ENCODE measurements at places on chromosomes 12 and 14.

DNA sequence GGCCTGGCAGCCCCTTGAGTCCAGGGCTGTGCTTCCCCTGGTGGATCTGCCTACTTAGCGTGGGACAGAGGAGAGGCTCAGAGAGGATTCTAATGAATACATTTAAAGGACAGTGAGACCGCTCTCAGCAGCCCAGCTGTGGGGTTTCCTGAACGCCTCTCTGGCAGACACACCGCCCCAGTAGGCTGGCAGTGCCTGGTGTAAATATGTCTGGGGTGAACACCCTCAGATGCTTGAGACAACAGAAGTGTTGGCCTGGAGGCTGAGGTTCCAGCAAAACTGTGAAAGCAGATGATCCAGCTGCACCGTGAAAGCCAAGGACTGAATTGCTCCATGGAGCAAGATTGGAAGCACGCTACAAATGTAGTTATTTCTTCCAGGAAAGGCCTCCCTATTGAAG is 55.1 kb downstream of the LRRC74A start:
- no peak for DNase-seq

DNA sequence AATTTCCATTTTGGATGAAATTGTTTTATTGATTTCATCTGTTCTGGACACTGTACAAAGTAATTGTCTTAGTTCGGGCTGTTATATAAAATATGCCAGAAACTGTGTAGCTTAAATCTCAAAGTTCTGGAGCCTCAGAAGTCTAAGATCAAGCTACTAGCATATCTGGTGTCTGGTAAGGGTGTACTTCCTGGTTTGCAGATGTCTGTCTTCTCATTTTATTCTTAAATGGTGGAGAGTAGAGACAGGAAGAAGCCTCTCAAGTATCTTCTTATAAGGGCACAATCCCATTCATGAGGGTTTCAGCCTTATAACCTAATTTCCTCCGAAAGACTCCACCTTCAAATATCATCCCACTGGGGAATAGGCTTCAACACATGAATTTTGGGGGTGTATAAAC is 51.3 kb downstream of the MON2 start:
- DNase-seq, result no peak

DNA sequence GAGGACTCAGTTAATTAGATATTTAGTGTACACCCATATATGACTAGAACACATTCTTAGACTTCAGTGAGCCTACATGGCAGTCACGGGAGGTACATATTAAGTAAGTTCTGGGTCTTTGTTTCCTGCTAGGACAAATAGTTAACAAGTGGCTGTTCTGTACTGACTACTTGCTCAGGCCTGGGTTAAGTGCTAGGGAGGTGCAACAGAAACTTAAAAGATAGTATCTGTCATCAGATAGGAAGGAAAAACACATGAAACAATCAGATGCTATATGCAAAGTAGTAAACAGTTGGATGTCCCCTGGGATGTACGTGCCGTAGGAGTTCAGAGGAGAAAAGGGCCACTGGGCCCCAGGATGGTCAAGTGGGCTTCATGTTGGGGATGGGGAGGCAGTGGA is 59.5 kb downstream of the SLC4A8 start:
- no peak for DNase-seq

DNA sequence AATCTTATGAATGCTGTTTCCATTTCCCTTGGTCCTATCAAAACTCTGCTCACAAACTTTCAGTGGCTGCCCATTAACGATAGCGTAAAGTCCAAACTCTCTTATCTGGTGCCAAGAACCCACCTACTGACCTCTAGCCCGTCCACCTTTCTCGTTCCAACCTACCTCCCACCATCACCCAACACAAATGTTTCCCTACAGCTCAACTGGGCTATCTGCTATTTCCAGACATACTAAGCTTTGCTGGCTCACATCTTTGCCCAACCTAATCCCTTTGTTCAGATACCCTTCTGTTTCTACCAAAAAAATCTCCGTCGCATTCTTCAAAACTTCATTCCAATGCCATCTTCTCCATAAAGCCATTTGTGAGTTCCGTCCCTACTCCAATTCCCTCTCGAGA is 7.6 kb upstream of the NOP2 start:
- no peak for DNase-seq

DNA sequence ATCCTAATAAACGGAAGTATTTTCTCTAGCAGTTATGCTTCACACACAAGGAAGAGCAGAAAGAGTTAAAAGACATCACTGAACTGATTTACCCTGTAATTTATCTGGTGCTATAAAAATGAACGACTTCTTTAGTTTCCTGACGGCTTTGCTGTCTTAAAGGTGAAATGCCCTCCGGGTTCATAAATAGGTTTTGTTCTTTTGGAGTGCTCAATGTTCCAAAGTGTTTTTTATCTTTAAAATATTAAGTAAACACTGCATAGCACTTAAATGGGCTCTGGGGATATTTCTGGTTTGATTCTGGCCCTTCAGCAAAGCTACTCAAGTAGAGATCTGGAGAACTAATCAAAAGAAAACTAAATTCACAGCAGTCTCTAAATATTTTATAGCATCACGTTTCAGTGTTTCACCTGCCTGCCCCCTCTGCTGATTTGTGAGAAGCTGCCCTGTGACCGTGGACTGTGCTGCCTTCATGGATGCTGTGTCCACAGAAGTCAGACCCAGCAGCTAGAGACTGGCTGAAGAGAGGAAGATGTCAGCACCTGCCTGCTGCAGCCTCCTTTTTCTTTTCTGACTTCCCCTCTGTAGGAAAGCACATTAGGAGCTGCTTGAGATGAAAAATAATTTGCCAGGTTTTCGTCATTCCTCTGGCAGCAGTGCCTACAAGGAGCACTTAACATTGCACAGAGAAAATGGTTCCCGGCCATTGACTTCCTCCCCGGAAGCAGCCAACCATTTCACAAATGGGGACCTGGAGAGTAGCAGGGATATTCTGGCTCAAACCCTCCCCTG is 205.1 kb upstream of the FSCB start:
- DNase-seq, result peak; percentile 2

- DNase-seq, result no peak
These were observed 40.9 kb downstream of the RTN1 start for GRCh38 chr14:59829469-59830337.

DNA sequence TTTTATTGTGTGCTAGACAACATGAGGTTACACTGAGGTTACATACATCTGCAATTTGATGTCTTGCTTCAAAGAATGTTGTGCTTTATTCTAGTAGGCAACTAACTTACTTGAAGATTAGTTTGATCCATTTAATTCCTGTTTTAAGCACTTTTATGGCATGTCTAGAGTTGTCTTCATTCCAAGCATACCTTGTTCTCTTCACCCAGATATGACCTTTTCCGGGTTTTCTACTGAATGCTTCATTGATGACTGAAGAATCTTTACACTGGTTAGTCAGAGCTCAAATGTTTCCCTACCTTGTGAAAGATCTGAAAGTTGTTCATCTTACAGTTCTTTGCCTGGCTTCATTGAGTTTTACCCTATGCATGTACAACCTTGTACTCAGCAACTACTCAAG is 274.0 kb upstream of the KITLG start:
- DNase-seq, result no peak

- no peak for DNase-seq
These were observed 15.9 kb downstream of the PYROXD1 start for GRCh38 chr12:21453312-21453852.

DNA sequence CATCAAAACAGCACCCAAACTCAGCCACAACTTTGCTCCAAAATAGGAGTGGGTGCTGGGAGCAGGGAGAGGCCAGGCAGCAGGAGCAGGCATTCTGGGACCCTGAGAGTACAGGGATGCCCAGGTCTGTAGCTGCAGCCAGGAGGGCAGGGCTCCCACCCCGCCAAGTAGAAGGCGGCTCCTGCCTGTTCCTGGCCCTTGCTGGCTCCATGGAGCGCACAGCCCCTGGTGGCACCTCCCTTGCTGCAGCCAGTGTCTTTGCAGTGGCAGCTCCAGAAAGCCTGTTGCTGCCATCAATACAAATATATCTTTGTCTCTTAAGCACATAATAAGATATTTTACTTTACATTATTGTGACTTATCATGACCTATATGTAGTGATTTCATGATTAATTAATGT is 1096.5 kb downstream of the FSCB start:
- no peak for DNase-seq

DNA sequence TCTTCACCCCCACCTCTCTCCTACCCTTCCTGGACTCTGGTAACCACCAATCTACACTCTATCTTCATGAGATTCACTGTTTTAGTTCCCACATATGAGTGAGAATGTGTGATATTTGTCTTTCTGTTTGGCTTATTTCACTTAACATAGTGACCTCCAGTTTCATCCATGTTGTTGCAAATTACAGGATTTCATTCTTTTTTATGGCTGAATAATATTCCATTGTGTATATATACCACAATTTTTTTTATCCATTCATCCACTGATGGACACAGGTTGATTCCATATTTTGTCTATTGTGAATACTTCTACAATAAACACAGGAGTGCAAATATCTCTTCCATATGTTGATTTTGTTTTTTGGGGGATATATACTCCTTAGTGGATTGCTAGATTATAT is 140.5 kb downstream of the OTOGL start:
- DNase-seq, result no peak

DNA sequence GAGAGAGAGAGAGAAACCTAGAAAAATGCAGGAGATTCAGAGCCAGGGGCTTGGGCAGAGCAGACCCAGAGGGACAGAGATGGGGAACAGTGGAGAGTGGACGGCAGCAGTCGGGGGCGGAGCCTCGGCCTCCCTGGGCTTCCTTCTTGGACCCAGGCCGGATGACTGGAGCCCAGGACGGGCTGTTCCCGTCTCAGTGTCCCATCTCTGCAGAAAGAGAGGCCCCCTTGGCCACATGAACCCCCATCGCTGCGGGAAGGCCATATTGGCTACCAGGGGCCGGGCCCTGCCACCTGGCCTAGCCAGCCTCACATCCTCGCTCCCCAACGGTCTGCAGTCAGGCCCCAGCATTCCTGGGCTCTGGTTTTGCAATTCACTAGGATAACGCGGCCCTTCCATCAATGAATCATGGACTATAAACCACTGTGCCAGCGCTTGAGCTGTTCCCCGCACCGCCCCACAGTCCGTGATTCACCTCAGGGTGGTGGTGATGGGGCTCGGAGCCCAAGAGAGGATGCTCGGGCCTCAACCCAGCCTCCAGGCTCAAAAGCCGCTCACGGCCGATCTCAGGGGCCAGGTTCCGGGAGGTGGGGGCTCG is 116.5 kb downstream of the RFLNA start:
- DNase-seq, result no peak

DNA sequence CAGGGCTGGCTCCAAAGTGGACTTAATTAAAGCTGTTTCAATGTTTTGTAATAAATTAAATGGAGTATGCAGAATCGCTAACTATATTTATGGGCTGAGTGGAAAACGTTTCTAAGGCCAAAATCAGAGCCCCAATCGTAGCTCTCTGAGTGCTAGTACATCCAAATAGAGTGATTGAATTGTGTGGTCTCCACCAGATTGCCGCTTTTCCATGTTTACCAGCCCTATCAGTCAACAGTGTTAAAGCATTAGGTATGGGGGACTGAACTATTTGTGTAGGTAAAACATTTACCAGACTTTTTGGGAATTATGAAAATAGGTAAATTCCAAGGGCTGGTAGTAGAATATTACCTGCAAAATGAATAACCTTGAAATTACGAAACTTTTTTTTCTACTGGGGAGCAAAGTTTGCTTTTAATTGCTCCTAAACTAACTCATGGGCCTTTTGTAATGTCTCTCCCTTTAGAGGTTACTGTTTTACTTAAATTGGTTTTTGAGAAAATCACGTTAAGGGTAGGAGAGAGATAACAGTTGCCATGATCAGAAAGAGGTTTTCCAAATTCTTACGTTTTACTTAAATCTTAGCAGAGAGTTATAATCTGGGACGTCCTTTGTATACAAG is 28.0 kb upstream of the METAP2 start:
- DNase-seq, result no peak

- DNase-seq, result no peak
These were observed 58.2 kb downstream of the ESR2 start for GRCh38 chr14:64235652-64236640.

DNA sequence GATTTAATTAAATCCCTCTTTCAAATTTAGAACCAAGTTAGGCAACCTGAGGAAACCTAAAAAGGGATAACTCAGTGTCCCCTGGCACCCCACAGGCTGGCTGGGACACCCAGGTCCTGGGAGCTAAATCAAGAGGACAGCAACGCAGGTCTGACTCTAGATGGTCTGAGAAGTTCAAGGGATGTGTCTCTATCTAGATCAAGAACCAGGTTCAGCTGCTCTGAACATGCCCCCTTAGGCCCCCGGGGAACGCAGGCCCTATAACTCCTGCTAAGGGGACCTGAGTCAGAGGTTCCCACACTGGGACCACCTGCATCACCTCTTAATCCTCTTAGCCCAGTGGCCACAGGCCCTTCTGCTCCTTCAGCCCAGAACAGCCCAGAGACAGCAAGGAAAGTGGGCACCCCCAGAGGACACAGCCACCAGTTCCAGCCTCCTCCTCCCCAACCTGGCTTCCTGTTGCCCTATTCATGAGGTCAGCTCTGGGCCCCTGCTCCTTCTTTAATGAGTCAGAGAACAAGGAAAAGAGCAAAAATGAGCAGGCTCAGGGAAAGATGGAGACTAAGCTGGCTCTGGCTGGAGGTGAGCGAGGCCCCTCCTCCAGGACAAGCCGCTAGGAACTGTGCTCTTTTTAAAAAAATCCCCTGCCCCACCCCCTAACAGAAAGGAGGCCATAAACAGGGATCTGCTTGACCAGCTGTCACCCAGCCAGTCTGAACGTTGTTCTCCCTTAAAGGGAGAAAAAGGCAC is 10.8 kb downstream of the PITPNM2 start:
- peak; percentile 30 for DNase-seq

DNA sequence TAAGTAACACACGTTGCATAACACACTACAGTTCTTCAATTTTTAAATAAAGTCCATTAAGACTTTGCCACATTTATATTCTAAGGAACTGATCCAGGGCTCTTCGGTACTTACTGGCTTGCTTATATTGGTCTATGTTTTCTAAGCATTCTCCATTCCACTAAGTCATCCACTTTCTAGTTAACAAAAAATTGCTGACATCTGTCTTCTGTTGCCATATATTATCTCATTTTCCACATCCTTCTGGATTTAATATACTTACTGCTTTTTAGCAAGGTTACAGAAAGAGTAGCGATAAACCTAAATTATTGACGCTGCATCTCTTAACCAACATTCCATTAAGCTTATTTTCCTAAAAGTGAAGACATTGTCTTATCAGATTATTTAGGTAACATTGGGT is 238.4 kb upstream of the LRIG3 start:
- DNase-seq, result no peak

DNA sequence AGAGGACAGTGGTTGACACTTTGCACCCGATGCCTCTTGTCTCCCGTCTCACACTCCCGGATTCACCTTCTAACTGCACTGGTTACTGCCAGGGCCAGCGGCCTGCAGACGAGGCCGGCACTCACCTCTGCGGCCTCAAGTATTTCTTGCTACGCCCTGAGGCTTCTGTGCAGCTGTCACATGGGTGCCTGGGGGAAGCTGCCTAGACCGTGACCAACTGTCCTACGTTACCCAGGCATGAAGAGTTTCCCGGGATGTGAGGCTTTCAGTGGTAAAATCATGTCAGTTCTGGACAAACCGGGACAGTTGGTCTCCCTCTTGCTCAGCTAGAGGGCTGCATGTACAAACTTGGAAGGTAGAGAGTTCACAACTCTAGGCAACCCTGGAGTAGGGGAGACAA is 274.5 kb downstream of the GLT1D1 start:
- no peak for DNase-seq

GRCh38 chr14:64943556-64943955 is 1.0 kb upstream of the GPX2 start:
- no peak for DNase-seq

GRCh38 chr12:71980538-71980937 is 41.9 kb downstream of the TPH2 start:
- no peak for DNase-seq

GRCh38 chr12:108657130-108657745 is 23.5 kb upstream of the SELPLG start:
- no peak for DNase-seq

- DNase-seq, result peak; percentile 30
These were observed 33.4 kb upstream of the RNASE3 start for GRCh38 chr14:20857630-20858261.

All from NCI-H774 (cell line).